ENCODE measurements at places on chromosomes 2 and 18. TPM values are rescaled to one million over a fixed set of nuclear protein-coding genes. Genes with fewer than 3 reads are reported as not detected.
A peak's percentile ranks its signal among the peaks of the same experiment; 100 is the strongest.

- no peak for DNase-seq
Measured at GRCh38 chr18:2879889-2880288, 33.1 kb downstream of the EMILIN2 start.

HSPD1 gene
- total RNA-seq, result 468 TPM

GRCh38 chr18:43789234-43790000 is 512.1 kb upstream of the SYT4 start:
- DNase-seq, result no peak

RGPD8 gene
- 5.5 TPM for total RNA-seq

DNAJC5G gene
- total RNA-seq, result not detected

DNA sequence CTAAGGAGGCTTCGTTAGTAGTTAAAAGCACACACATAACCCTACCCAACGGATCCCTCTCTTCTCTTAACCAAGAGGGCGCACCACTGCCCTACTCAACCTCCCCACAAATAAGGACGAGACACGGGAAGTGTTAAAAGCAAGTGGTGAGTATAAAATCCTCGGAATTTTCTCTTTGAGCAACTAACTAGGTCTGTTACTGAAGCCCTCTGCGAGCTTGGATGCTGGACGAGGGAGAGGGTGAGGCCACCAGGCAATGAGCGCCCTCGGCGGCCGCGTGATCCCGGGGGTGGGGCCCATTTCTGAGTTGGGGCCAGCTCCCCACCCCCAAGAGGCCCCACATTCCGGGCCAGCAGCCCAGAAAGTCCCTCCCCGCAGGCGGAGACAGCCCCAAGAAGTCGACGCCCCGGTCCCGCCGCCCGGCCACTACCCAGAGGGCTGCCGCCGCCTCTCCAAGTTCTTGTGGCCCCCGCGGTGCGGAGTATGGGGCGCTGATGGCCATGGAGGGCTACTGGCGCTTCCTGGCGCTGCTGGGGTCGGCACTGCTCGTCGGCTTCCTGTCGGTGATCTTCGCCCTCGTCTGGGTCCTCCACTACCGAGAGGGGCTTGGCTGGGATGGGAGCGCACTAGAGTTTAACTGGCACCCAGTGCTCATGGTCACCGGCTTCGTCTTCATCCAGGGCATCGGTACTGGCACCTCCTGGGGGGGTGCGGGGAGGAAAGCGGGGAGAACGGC is at the start of gene CYBRD1:
Gene CYBRD1 (plus strand): TSS at position 423 of the 736 bp plus-strand sequence. CDS start 72 bp downstream, at position 495.
- peak; percentile 79 for DNase-seq

GRCh38 chr18:78731016-78731397 is 248.6 kb upstream of the SALL3 start:
- peak; percentile 34 for DNase-seq

All from SJSA1 (cell line).